ENCODE measurements at places on chromosomes 7 and 10.
A peak's percentile ranks its signal among the peaks of the same experiment; 100 is the strongest.

DNA sequence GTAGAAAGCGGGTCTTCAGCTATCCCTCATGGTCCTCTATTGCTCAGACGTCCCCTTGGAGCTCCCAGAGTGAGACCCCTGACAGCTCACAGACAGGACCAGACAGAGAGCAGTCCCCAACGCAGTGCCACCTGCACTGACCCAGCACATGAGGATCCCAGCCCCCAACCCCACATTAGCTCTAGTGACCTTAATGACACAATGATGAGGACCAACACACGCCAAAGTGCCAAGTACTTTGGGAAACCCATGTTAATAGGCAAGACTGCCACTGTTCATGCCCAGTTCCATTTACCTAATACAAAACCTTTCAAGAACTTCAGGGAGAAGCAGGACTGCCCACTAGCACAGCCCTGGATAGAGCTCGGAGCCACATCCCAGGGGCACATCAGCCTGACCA is 5.7 kb upstream of the GRB10 start:
- no peak for DNase-seq

GRCh38 chr7:27193335-27194001 is 6.4 kb downstream of the HOXA13 start:
- DNase-seq, result no peak

GRCh38 chr10:11758527-11759236 is 16.5 kb downstream of the ECHDC3 start:
- no peak for DNase-seq

DNA sequence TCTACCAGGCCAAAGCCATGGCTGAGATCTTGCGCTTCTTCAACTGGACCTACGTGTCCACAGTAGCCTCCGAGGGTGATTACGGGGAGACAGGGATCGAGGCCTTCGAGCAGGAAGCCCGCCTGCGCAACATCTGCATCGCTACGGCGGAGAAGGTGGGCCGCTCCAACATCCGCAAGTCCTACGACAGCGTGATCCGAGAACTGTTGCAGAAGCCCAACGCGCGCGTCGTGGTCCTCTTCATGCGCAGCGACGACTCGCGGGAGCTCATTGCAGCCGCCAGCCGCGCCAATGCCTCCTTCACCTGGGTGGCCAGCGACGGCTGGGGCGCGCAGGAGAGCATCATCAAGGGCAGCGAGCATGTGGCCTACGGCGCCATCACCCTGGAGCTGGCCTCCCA is 142.7 kb downstream of the GRM3 start:
- no peak for DNase-seq

DNA sequence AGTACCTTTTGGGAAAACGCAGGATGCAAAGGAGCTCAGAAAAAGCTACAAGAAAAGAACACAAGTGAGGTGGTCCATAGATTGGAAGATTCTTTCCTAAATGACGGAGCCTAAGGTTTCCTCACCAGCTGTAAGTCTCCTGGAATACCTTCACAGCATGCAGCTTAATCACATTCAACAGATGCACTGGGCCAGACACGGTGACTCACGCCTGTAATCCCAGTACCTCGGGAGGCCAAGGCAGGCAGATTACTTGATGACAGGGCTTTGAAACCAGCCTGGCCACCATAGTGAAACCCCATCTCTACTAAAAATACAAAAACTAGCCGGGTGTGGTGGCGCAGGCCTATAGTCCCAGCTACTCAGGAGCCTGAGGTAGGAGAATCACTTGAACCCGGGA is 228.7 kb downstream of the FRMD4A start:
- DNase-seq, result no peak

GRCh38 chr10:72688208-72688651 is 3.7 kb upstream of the MCU start:
- no peak for DNase-seq

DNA sequence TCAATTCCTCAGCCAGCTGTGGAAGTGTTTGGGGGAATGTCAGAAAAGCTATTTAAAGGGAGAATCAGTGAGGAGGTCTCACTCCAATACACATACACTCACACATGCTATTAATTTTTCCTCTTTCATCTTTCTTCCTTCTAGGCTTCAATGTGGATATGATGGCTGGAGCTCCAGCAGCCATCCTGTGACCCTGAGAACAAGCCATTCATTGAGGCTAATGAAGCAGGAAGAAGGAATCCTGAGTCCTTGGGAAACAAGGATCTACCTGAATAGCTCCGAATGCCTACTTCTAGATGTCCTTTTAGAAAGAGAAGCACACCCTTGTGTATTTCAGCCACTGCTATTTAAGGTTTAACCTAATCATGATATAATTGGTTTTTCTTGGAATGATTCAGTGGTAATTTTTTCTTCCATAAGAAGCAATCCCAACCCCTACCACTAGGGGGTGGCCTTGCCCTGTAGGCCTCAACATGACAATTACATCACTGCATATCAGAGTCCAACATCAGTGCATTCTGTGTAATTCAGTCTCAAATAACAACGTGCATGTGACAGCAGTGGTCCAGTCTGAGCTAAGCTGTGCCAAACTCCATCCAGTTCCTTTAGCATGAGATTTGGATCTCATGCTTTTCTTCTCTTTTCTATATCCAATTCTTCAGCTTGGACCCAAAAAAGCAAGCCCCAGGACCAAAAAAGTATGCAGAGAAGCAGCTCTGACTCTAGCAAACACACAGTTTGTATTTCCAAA is 85.3 kb upstream of the ANKRD1 start:
- DNase-seq, result peak; percentile 72

DNA sequence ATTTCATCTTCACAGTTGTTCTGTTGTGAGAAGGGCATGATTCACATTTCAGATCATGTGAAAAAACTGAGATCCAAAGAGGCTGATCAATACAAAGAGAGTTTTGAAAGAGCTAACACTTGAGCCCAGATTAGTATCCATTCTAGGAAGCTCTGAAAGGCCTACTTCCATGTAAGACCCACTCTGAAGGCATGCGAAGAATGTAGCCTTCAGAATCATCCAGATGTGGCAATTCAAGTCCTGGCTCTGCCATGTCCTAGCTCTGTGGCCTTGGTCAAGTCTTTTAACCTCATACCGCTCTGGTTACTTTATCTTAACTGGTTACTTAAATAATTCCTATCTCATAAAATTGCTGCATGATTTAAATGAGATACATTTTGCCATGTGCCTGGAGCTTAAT is 111.1 kb downstream of the FZD1 start:
- DNase-seq, result no peak

DNA sequence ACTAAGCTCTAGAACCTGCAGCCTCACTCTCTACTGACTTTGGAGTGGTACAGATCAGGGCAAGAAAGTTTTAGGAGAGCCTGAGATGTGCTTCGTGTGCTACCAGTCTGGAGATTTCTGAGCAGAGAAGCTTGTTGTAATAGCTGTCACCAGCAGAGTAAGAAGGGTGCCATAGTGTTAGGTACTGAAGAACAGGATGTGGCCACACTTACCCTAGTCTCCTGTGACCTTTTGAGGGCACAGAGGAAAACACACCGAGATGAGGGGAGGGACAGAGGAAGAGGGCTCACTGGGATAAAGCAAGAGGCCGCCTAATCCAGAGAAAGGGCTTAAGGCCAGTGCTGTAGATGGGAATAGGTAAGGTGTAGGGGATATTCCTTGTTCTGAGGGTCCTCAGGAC is 146.2 kb upstream of the MTPN start:
- no peak for DNase-seq

GRCh38 chr7:41147606-41148485 is 555.0 kb downstream of the INHBA start:
- no peak for DNase-seq

DNA sequence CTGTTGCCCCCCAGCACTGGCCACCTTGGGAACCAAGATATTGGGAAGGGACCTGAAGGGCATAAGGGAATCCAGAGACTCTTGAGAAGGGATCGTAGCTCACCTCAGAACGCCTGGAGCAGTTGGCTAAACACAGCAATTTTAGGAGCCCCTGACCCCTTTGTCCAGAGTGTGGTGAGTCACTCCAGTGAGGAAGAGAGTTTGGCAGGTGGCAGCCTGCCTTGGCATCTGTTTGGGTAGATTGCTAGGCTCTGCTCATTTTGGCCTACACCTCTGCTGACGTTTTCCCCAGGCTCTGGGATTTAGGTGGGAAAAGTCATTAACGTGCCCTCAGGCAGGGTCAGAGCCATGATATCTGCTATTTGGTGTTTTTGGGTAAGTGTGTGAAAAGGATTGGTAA is 100.6 kb downstream of the GRB10 start:
- DNase-seq, result no peak

DNA sequence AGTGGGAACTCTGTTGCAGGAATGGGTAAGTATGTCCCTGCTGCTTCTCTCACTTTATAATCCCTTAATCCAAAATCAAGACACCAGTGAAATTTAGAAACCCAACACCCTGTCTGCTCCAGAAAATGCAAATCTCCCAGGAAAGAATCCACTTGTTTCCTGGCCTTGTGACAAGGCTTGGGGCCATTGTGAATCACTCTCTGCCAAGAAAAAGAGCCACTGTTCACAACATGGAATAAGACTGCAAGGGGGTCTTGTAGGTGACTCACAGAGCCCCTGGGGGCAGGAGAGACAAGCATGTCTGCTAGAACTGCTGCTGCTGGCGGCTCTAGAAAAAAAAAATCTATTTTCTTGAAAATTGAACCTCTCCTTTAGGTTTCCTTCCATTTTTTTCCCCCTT is 191.2 kb downstream of the SORCS1 start:
- DNase-seq, result no peak

- no peak for DNase-seq
These were observed 68.6 kb downstream of the WDR37 start for GRCh38 chr10:1124796-1125195.

DNA sequence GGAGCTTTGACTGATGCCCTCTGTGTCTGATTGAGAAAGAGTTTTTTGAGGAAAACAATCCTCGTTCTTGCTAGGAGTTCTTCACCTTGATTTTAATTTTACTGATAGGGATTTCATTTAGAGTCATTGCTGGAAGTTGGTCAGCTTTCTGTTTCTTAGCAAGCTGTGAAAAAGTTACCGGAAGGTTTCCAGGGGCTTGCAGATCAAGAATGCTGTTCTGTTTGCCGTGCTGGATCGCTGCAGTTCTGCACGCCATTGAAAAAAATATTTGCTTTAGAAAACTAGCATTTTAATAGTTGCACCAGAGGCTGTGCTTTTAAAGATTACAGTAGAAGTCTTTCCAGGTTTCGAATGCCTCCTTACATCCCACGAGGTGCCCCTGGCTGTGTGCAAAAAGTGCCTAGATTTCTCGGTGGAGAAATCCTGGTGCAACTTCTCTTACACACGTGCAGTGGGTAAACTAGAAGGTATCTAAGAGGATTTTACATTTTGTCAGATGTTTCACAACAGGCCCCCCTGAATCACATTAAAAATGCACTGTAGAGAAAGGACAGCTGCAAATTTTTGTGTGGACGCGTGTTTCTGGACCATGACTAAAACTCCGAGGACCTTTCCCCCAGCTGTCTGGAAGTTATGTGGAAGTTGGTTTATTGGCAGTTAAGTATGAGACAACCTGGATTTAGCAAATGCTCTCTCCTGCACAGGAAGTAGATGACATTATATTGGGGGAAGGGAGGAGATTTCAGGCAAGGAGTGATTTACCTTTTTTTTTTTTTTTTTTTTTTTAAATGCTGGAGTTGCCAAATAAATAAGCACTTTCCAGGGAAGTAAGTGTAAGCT is 5.8 kb downstream of the TCF7L2 start:
- no peak for DNase-seq

DNA sequence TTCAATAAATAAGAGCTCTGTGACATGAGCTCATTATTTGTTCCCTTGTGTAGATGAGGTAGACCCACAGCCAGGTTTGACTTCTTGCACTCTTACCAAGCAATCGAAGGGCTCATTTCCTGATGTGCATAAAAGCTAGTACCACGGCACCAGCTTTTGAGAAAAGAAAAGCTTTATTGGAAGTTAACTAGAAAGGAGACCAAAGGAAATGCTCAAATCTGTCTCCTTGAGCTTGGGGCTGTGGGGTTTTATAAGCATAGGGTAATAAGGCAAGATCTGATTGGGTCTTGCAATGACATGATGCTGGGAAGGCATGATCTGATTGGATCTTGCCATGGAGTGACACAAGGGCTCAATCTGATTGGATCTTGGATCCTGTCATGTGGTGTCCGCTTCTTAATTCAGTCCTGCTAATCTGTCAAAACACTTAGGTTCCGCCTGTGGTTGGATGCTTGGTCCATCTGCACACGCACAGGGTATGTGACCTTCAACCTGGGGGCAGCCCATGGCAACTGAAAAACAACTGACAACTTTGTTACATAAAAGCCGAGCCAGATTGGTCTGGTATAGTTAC is 47.8 kb upstream of the FRMD4A start:
- no peak for DNase-seq

- DNase-seq, result no peak
These were observed 12.5 kb downstream of the GRK5 start for GRCh38 chr10:119219871-119220270.

- peak; percentile 43 for DNase-seq
These were observed 1.7 kb upstream of the CTNNA3 start for GRCh38 chr10:67697724-67698131.

- no peak for DNase-seq
These were observed 475.2 kb upstream of the CELF2 start for GRCh38 chr10:10542477-10542876.

DNA sequence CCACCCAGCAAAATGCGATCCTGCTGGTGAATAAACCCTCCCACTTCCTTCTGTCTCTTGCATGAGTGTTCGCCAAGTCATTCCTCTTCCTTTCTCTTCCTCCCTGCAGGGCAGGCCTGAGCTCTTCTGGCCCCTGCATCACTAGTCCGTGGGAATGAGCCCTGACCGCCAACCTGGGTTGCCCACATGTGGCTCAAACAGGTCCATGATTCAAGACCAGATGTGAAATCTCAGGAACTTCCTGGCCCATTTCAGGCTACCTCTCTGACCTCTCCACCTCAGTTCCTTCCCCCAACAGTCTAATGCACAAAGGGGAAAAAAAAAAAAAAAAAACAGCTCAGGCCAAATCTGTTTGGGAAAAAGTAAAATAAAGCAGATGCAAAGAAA is 5.4 kb upstream of the YWHAG start:
- no peak for DNase-seq

GRCh38 chr10:5809527-5810154 is 3.6 kb downstream of the GDI2 start:
- no peak for DNase-seq

DNA sequence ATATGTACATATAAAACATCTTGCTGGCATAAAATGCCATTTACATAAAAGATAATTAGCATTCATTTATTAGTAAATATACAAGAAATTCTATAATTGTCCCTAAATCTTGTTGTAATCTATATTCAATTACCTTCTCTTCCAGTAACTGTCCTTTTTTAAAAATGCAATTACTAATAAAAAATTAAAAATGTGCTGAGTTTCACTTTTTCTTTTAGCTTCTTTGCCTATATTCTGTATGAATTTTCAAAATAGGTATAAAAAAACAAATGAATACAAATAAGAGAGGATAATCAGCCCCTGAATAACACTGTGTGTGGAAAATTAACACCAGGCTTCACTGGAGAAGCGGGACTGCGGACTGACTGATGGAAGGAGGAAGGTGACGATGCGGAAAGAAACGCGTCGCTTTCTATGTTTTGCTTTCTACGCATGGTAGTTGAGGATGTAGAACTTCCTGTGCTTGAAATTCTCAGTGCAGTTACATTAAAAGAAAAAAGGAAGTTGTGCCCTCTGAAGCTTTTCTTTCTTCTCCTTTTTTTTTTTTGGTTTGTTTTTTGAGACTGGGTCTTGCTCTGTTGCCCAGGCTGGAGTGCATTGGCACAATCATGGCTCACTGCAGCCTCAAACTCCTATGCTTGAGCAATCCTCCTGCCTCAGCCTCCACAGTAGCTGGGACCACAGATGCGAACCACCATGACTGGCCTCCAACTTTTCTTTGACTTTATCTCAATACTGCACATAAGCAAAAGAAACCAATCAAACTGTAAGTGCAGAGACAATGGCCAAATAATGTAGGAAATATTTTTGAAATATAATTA is 7.4 kb upstream of the ZMYND11 start:
- DNase-seq, result no peak
